CMK (cell line): ENCODE measurements at places on chromosomes 2 and 18.

GRCh38 chr2:12884713-12885282, 168.1 kb downstream of the TRIB2 start:
- no peak for DNase-seq

- no peak for DNase-seq
Observed at GRCh38 chr2:60855989-60856669, 25.2 kb upstream of the REL start.

DNA sequence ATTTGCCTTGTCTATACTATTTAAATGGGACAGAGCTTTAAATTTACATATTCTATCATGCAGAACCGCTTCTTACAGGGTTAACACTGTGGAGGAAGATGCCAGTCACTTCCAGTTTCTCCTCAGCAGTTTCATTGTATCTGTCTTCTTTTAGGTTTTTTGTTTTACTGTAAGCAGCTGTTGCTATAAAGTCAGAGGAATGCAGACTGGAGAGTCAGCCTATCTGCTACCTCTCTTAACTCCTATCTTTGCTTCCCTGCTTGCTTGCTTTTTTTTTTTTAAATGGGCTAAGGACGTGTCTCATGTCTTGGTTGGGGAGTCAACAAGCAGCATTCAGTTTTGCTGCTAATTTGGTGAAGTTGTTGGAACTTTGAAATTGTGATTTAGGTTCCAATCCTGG, 8.9 kb downstream of the EPC2 start:
- no peak for DNase-seq

- no peak for DNase-seq
Observed at GRCh38 chr2:173763641-173764040, 201.5 kb downstream of the SP3 start.

- DNase-seq = no peak
Observed at GRCh38 chr2:161373942-161374341, 42.2 kb upstream of the TBR1 start.

GRCh38 chr2:119488245-119489214, 35.8 kb downstream of the SCTR start:
- no peak for DNase-seq

DNA sequence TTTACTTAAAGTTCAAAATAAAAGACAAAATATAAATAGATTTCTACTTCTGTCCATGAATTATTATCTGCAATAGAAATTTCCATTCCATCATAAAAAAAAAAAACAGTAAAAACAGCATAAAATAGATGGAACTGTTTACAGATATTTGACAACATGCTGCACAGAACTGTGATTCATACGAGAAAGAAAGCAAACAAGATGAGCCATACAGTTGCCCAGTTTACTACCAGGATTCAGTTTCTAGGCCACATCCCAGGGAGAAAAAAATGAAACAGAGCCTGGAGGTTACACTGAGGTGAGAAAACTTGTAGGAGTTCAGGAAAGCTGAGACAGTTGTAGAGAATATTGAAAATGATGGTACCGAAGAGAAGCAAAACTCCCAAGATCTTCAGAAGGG, 1426.9 kb upstream of the ACVR2A start:
- DNase-seq = no peak

- no peak for DNase-seq
Observed at GRCh38 chr2:47403609-47404193, 745 bp downstream of the MSH2 start.

GRCh38 chr2:128286011-128286721, 32.5 kb downstream of the HS6ST1 start:
- no peak for DNase-seq

GRCh38 chr18:59954241-59954640, 54.4 kb downstream of the PMAIP1 start:
- DNase-seq = no peak

GRCh38 chr2:203972066-203972465, 35.5 kb downstream of the ICOS start:
- no peak for DNase-seq

DNA sequence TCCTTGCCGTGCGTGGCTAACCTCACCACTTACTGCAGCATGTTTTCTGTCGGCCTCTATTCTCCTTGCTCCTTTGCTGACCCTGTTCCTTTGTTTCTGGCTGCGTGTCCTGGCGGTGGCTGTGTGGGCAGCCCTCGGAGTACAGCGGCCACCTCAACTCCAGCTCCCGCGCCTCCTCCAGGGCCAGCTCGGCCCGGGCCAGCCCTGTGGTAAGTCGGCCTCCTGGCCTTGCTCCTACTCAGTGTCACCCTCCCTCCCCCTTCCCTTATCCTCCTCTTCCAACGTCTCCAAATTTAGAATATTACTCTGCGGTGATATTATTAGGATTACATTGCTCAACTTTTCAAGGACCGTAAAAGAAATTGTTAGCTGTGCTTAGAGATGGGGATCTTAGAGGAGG, 59.5 kb upstream of the RBM44 start:
- DNase-seq = no peak

DNA sequence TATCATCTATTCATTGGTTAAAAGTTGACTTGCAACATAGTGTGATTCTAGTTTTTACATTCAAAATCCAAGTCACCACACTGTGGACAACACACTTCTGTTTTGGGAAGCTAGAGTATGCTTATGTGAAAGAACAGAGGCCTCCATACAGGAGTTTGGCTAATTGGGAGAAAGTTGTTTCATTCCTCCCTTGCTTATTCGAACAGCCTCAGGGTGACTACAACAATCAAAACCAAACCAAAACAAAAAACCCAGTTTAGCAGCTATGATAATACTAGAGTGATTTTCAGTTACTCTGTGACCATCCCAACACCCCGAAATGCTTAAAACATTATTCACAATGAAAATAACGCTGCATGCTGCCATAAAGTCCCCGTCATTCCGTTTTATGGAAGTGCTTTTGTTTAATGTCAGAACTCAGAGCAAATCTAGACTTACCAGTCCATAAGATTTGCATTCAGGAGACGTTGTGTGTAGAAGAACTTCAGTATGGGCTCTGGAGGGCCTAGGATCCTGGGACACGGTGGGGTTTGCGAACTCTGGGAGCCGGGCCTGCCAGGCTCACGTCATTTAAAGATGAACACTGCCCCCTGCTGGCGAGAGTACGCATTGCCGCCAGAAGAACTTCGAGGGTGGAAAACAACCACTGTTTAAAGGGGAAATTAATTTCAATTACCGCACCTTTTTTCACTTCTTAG, 111.4 kb downstream of the FTCDNL1 start:
- peak; percentile 9 for DNase-seq

DNA sequence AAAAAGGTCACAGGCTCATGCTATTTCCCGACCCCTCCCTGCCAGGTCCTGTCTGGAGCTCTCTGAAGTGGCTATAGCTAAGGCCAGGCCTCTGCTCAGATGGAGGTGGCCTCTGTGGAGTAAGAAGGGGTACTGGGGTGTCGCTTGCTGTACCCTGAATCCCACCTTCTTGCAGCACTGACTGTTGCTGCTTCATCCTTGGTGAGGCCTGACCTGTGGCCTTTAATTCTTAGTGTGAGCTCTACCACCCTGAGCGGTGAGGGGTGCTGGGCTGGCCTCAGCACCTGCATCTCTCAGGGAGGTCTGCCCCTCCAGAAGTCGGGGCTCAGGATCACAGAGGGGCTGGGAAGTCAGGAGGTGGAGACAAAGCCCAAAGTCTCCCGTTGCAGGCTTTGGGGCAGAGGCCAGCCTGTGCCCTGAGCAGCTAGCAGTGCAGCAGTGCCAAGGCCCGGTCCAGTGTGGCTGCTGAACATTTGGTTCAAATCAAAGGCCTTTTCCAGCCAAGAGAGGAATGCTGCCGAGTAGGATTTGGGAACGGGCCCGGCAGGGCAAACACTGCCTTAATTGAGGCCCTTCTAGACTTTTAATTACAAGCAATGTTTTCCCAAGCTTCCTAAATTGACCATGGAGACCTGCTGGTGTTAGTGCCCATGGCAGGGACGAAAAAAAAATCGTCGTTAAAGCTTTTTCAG, 133.5 kb upstream of the HAAO start:
- no peak for DNase-seq

- no peak for DNase-seq
Observed at GRCh38 chr2:99881901-99882591, 260.3 kb downstream of the AFF3 start.

GRCh38 chr2:95010718-95011117, 14.8 kb upstream of the MAL start:
- DNase-seq = no peak

- no peak for DNase-seq
Observed at GRCh38 chr2:99572373-99573164, 82.8 kb upstream of the REV1 start.

DNA sequence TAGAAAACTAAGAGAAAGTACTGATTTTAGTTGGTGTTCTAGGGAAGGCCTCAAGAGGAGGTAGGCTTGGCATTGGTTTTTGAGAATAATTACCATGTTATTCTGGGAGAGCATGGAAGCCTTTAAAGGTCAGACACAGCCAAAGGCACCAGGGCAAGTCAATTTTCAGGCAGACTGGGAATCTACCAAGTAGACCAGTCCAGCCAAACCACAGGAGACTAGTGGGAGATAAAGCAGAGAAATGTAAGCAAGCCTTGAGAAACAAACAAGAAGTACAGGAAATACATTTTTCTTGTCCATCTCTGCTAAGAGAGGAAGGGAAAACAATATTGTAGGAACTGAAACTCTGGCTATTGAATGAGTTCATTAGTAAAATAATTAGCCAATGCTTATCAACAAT, 5.5 kb upstream of the CCDC68 start:
- DNase-seq = no peak

- DNase-seq = no peak
Observed at GRCh38 chr18:58221060-58221725, 177.2 kb downstream of the NEDD4L start.

- no peak for DNase-seq
Observed at GRCh38 chr2:56185582-56186046, 1.8 kb downstream of the CCDC85A start.

GRCh38 chr2:206323486-206323885, 49.0 kb downstream of the ZDBF2 start:
- DNase-seq = no peak

GRCh38 chr2:233489143-233489542, 77.4 kb downstream of the USP40 start:
- no peak for DNase-seq

DNA sequence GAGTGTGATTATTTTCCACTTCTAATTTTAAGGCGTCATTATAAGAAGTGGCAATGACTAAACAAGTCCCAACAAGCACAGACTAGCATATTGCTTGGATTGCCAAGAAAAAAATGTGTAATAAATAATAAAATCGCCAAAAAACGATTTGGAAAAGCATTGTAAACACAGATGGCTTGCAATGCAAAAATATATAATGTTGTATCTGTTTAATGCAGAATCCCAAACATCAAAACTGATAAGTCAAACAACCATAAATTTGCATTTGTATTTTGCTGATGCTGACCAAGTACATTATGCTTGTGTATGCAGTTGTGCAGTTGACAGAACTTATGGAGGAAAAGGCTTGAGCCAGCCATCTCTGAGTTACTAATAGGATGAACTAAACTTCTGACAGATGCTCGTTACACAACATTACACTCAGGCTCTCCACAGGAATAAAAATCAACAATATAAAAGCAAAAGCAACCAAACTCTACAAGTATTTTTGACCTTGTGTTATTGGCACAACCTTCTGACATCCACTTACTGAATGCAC, 68.1 kb downstream of the DNER start:
- DNase-seq = no peak

DNA sequence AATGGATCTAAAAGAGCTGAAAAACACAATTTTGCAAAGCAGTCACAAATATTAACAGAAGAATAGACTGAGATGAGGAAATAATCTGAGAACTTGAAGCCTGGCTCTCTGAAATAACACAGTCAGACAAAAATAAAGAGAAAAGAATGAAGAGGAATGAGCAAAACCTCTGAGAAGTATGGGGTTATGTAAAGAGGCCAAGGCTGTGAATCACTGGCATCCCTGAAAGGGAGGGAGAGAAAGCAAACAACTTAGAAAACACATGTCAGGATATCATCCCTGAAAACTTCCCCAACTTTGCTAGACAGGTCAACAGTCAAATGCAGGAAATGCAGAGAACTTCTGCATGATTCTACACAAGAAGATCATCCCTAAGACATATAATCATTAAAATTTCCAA, 73.5 kb upstream of the LHCGR start:
- no peak for DNase-seq

- DNase-seq = no peak
Observed at GRCh38 chr2:149059822-149060221, 21.3 kb downstream of the LYPD6B start.

- no peak for DNase-seq
Observed at GRCh38 chr2:117855886-117856285, 41.4 kb downstream of the DDX18 start.

DNA sequence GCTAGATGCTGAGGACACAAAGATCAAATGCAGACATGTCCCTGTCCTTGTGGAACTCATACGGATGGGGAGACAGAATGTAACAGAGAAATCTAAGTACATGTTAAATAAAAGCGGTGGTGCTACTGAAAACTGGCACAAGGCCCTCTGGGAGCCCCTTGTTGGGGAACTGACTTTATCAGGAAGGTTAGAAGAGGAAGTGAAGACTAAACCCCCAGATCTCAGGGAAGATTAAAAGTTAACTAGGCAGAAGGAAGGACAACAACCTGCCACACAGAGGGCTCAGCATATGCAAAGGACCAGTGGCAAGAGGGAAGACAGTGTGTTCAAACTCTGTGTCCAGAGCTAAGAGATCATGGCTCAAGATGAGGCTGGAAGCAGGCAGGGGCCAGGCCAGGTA, 4.8 kb downstream of the CACNB4 start:
- no peak for DNase-seq

GRCh38 chr18:37481491-37481890, 84.1 kb downstream of the CELF4 start:
- DNase-seq = no peak

DNA sequence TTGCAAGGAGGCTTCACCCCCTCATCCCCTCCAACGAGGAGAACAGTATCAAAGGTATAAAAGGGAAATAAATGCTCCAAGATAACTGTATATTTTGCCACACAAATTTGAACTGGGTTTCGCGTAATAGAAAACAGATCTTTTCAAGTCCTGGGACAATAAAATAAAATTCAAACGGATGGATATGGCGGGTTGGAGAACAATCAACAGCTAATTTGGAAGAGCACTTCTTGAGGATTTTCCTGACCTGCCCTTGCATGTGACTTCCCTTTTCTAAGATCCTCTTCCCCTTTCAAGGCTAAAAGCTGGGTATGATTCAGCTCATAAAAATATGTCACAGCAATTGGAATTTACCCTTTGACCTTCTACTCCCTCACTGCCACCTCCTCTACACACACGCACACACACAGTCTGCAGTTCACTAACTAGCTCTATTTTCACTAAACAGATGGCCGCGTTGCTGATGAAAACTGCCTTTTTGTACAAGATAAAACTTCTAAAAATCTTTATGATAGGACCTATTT, 386.9 kb downstream of the FIGN start:
- DNase-seq = no peak

DNA sequence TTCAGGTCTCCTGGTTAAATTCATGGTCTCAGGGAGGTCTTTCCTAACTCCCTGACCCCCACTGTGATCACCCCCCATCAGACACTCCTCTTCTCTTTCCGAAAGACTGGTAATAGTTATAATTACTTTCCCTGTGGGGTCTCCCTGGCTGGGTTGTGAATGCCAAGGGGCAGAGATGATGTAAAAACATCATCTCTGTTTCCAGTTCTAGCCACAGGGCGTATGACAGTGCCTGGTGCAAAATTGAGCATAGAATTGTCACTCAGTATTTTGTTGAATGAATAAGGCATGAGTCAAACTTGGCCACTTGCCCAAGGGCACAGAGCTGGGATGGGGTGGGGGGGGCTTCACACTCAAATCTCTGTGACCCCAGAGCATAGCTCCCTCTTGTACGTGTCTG, 65.2 kb downstream of the LTBP1 start:
- DNase-seq = no peak
